NCI-H524 (cell line): ENCODE measurements at places on chromosomes 4 and X.

DNA sequence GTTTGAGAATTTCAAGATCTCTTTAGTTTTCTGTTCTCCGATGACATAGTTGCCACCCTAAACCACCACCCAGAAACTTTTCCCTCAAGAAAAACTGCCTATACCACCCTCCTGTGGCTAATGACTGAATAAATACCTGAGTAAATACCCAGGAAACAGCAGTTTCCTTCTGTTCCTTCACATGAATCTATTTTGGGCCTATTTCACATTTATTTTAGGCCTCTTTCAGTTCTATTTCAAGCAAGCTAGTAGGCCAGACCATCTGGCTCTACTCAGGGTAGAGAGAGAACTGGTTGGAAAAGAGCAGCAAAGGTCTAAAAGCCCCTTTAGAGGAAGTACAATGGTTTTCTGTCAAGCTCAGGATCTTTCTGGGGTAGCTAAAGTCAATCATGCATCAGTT, 23.4 kb downstream of the ARHGEF9 start:
- no peak for DNase-seq

DNA sequence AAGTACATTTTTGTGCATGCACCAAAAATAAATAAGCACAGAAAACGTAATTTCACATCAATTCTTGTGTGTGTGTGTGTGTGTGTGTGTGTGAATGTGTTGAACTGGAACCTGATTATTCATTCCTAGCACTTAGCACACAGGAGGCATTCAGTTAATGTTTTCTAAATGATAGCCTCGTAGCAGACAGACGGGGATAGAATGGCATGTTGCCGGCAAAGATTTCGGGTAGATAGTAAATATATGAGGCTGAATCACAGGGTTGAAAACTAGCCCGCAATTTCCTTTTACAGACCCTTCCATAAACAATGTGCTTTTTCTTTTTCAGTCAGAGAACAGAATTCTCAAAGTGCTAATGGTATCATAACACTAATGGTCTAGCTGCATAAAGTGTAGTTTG, 13.5 kb downstream of the MAOB start:
- no peak for DNase-seq

GRCh38 chrX:130005089-130005807, 22.8 kb downstream of the BCORL1 start:
- no peak for DNase-seq

GRCh38 chr4:76211769-76212708, 1.6 kb downstream of the SCARB2 start:
- DNase-seq, result no peak

DNA sequence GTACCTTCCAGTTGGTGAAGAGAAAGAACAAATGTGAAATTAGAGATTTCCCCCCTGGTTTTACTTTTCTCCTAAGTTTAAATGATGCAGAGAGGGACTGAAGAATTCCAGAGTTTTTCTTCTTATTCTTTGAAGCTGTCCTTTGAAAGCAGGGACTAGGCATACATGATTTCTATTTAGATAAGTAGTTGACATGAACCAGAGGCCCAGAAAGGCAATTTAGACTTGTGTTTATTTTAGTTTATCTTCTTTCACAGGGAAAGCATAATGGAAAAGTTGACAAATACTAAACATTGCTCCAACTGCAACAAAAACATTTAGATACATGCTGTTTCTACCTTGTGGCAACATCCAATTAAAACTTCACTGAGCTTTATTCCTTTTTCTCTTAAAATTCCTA, 32.0 kb downstream of the PTPN13 start:
- no peak for DNase-seq

- no peak for DNase-seq
Measured at GRCh38 chrX:112866175-112866574, 25.5 kb upstream of the AMOT start.

DNA sequence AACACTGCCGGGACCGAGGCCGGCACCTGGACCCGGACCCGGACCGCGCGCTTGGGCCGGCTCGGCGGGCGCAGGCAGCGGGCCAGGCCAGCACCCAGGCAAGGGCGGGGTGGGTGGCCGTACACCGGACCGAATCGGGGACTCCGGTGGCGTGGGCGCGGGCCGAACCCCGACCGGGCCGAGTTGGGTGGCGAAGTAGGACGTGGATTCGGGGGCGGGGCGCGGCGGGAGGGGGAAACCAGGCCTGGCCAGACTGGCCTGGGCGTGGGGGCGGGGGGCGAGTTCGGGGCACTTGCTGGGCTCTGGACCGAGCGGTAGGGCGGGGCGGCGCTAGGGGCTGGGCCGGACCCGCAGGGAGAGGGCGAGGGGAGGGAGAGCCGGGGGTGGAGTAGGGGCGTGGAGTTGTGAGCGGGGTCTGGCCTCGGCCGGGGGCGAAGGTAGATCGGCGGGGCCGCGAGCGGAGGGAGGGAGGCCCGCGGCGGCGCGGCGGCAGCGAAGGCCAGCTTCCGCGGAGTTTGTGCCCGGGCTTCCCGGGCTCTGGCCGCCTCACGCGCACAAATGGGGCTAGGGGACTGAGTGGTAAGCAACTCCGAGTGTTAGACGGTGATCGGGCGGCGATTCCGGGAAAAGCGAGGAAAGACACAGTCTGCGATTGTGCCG, 1.8 kb upstream of the BCORL1 start:
- peak; percentile 31 for DNase-seq

DNA sequence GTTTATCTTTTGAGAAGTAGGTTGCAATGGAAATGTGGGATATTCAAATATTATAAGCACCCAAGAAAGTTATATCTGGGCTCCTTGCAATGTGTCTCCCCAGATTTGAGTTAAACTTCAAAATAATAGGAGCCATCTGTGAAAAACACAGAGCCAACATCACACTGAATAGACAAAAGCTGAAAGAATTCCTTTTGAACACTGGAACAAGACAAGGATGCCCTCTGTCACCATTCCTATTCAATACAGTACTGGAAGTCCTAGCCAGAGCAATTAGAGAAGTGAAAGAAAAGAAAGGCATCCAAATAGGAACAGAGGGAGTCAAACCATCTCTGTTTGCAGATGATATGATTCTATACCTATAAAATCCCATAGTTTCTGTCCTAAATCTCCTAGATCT, 114.3 kb upstream of the IL1RAPL1 start:
- DNase-seq, result no peak
